H1 (cell line): ENCODE measurements at places on chromosomes 16 and 17. TPM values are rescaled to one million over a fixed set of nuclear protein-coding genes. Genes with fewer than 3 reads are reported as not detected.
A peak's percentile ranks its signal among the peaks of the same experiment; 100 is the strongest.

The FBXW10 gene
- not detected in 2 replicates for total RNA-seq

- no peak overlapping the region for H3K27ac ChIP-seq
- no peaks in the 10 kb centered on the region for H3K36me3 ChIP-seq
- H3K27me3 ChIP-seq = no peaks in the 10 kb centered on the region
- no peak for DNase-seq
- H3K4me3 ChIP-seq = no peak overlapping the region
- peaks cover 4% of the 10 kb centered on the region for H3K4me1 ChIP-seq
Observed at GRCh38 chr17:61250335-61250890, 149.2 kb upstream of the TBX2 start.

- H3K4me3 ChIP-seq = no peak overlapping the region
- no peak overlapping the region for H3K27ac ChIP-seq
- no peaks in the 10 kb centered on the region for H3K4me1 ChIP-seq
- DNase-seq = no peak
- H3K27me3 ChIP-seq = no peaks in the 10 kb centered on the region
- no peaks in the 10 kb centered on the region for H3K36me3 ChIP-seq
Observed at GRCh38 chr16:47667956-47668355, 206.8 kb downstream of the PHKB start.

DNA sequence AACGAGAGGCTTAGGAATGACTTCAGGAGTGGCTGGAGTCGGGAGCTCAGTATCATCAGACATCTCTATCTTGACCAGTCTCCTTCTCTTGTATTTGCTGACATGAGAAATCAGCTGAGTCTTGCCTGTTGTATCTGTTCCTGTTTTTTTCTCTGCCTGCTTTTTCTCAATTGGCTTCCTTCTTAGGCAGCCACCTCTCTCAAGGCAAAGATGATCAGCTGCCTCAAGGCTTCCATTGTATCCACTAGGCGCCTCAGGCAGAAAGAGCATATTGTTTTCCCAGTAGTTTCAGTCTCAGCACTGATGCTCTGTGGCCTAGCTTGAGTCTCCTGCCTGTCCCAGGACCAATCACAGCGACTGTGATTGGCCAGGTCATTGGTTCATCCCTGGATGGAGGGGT lies 306.2 kb downstream of the CPPED1 start:
- H3K27me3 ChIP-seq = no peaks in the 10 kb centered on the region
- no peak for DNase-seq
- no peak overlapping the region for H3K27ac ChIP-seq
- H3K4me3 ChIP-seq = no peak overlapping the region
- no peaks in the 10 kb centered on the region for H3K4me1 ChIP-seq

DNA sequence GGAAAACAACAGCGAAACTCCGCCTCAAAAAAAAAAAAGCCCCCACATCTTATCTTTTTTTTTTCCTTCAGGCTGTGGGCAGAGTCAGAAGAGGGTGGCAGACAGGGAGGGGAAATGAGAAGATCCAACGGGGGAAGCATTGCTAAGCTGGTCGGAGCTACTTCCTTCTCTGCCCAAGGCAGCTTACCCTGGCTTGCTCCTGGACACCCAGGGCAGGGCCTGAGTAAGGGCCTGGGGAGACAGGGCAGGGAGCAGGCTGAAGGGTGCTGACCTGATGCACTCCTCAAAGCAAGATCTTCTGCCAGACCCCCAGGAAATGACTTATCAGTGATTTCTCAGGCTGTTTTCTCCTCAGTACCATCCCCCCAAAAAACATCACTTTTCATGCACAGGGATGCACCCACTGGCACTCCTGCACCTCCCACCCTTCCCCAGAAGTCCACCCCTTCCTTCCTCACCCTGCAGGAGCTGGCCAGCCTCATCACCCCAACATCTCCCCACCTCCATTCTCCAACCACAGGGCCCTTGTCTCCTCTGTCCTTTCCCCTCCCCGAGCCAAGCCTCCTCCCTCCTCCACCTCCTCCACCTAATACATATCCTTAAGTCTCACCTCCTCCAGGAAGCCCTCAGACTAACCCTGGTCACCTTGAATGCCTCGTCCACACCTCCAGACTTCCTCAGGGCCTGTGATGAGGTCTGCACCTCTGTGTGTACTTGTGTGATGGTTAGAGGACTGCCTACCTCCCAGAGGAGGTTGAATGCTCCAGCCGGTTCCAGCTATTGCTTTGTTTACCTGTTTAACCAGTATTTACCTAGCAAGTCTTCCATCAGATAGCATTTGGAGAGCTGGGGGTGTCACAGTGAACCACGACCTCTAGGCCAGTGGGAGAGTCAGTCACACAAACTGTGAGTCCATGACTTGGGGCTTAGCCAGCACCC lies 1.2 kb upstream of the HBA1 start:
- H3K27me3 ChIP-seq = peaks cover 65% of the 10 kb centered on the region
- no peak overlapping the region for H3K27ac ChIP-seq
- no peaks in the 10 kb centered on the region for H3K4me1 ChIP-seq
- DNase-seq = no peak
- H3K4me3 ChIP-seq = no peak overlapping the region

DNA sequence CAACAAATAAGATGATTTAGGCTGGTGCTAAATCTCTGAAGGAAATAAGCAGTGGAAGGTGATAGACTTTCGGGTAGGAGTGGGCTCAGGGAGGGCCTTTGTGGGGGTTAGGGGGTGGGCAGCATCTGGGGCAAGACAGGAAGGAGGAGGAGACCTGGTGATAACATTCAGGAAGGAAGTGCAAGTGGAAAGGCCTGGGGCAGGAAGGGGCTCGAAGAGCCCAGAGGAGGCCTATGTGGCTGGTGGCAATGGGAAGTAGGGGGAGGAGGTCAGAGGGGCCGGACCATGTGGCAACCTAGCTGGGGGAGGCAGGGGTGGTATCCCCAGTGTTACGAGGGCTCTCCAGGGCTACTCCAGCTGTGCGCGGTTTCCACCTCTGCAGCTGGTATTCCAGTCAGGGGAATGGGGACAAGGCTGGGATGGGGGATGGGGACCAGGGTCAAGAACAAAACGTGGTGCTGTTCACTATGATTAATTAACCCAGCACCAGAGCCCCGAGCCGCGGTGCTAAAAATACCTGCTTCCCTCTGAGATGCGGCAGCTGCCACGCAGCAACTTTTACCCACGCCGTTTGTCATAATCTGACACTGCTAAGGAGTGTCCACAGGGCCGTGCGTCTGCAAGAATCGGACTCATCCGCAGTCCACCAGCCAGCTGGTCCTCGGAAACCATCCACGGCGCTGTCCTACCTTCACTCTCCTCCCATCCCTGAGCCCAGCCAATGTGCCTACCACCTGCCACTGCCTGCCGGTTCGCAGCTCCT lies 5.2 kb upstream of the CCDC182 start:
- H3K4me3 ChIP-seq = no peak overlapping the region
- no peak for DNase-seq
- H3K4me1 ChIP-seq = no peaks in the 10 kb centered on the region
- no peaks in the 10 kb centered on the region for H3K27me3 ChIP-seq
- no peak overlapping the region for H3K27ac ChIP-seq

The NPIPB5 gene
- 128 and 141 TPM in 2 replicates for total RNA-seq

GRCh38 chr17:81471818-81472456 lies 40.7 kb downstream of the ACTG1 start:
- 0 out of 2 replicates have a peak, but pooled peaks cover 4% of the 10 kb centered on the region for H3K27me3 ChIP-seq
- H3K4me3 ChIP-seq = no peak overlapping the region
- no peak overlapping the region for H3K27ac ChIP-seq
- no peak for DNase-seq
- no peaks in the 10 kb centered on the region for H3K36me3 ChIP-seq

DNA sequence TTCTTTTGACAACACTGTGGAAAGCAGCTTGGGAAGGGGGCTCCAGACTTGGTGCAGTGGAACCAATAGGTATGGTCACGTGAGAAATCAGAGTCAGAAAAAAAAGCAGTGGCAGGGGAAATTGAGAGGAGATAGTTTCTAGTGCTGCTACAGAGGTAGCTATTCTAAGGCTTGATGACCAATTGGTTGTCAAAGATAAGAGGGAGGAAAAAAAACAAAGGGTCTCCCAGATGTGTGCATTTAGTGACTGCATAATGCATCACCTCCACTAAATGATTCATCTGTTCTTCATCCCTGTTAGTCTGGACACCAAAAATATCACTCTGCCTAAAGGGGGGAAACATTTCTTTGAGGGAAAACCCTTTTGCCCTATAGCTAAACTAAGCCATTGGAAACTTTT lies 56.5 kb downstream of the PIGL start:
- H3K27me3 ChIP-seq = no peaks in the 10 kb centered on the region
- H3K4me1 ChIP-seq = no peaks in the 10 kb centered on the region
- DNase-seq = no peak
- no peak overlapping the region for H3K27ac ChIP-seq

GRCh38 chr16:15613676-15614075 lies 29.3 kb downstream of the MARF1 start:
- H3K36me3 ChIP-seq = peaks cover 39% of the 10 kb centered on the region
- H3K27me3 ChIP-seq = no peaks in the 10 kb centered on the region
- H3K27ac ChIP-seq = no peak overlapping the region
- H3K4me1 ChIP-seq = no peaks in the 10 kb centered on the region
- H3K4me3 ChIP-seq = no peak overlapping the region
- no peak for DNase-seq

DNA sequence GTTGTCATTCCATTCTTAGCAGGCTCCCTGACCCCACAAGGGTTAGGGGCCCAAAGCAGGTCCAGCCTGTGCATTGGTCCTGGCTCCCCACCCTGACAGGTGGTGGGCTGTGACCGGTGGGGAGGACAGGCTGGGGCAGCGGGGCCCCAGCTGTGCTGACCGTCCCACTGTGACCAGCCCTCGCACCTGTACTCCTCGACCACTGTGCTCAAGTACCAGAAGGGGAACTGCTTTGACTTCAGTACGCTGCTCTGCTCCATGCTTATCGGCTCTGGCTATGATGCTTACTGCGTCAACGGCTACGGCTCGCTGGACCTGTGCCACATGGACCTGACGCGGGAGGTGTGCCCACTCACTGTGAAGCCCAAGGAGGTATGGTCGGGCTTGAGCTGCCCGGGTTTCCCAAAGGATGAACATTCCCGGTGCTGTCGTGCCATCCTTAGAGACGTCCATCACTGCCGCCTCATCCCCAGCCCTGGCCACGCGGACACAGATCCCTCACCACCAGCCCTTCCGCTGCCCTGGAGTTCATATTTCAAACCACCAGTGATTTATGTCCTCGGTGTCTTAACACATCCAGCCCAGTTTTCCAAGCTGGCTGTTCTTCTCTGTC lies 7.3 kb downstream of the DRC7 start:
- no peak overlapping the region for H3K4me3 ChIP-seq
- H3K27ac ChIP-seq = no peak overlapping the region
- no peaks in the 10 kb centered on the region for H3K27me3 ChIP-seq
- H3K36me3 ChIP-seq = no peaks in the 10 kb centered on the region
- no peak for DNase-seq

GRCh38 chr17:72501404-72502370 lies 380.9 kb downstream of the SOX9 start:
- no peaks in the 10 kb centered on the region for H3K36me3 ChIP-seq
- peaks cover under 1% of the 10 kb centered on the region for H3K4me1 ChIP-seq
- DNase-seq = no peak

The FGF11 gene
- 11.8 and 15.0 TPM in 2 replicates for total RNA-seq

DNA sequence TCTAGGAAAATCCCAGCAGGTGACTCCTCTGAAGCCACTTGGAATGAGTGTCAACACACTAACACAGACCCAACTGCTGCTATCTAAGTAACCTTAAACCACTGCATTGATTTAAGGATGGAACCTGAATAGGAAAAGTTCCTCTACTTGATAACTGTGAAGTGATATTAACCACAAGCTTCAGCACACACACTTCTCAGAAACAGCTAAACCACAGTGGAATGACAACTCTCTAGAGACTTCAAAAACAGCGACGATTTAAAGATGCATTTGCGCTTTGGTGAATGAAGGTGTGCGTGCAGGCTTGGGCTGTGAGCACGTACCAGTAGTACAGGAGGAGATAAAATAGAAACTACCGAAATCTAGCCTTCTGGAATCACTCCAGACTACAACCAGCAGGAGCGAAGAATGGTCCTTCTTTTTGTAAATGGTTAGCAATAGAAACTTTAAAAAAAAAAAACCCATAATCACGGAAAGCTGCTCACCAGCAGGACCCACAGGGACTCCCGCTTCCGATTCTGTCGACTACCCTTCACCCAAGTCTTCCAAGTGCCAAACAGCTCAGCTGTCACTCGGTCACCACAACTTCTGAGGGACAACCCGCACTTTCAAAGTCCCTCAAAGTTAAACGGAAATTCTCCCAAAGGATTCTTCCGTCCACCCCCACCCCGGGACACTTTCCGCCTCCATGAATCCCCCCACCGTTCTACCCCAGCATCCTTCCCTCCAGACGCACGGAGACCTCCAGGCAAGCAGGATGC lies 137.7 kb upstream of the CORO6 start:
- no peak overlapping the region for H3K27ac ChIP-seq
- peaks cover 3% of the 10 kb centered on the region; the same call in 1 of the 2 replicates for H3K4me1 ChIP-seq
- H3K4me3 ChIP-seq = peak overlapping the region; percentile 35
- no peaks in the 10 kb centered on the region for H3K27me3 ChIP-seq

DNA sequence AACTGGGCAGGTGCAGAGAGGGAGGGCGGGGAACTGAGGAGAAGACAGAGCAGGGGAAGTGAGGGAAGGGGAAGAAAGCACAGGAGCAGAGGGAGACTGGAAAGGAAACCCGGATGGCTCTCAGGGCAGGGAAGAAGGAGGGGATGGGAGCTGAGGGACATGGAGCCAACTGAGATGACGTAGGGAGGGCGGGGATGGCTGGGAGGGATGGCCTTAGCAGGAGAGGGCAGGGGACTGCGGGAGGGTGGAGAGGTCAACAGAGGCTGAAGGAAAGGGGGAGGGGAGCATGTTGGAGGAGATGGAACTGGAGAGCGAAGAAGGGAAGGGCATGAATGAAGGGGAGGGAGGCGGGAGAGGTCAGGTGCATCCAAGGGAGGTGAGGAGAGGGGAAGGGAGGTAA lies 81.9 kb downstream of the KCNJ12 start:
- H3K4me1 ChIP-seq = peaks cover 9% of the 10 kb centered on the region
- H3K36me3 ChIP-seq = no peaks in the 10 kb centered on the region
- H3K27ac ChIP-seq = no peak overlapping the region
- H3K4me3 ChIP-seq = no peak overlapping the region

DNA sequence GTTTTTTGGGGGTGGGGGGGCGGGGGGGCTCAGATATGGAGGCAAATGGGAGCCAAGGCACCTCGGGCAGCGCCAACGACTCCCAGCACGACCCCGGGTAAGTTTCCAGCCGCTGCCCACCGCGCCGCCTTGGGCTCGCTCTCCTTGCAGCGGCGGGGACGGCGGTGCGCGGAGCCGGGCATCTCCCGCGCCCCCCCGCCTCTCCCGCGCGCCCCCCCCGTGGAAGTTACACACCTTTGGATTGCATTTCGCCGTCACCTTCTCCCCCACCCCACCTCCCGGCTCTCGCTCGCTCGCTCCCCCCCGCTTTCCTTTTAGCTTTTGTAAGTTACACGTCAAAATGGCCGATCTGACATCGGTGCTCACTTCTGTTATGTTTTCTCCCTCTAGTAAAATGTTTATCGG lies 387 bp downstream of the MSI2 start:
- DNase-seq = no peak
- peak overlapping the region; percentile 94 for H3K4me3 ChIP-seq
- H3K27ac ChIP-seq = no peak overlapping the region
- H3K4me1 ChIP-seq = peaks cover 8% of the 10 kb centered on the region; the same call in 1 of the 2 replicates
- H3K27me3 ChIP-seq = peaks cover 2% of the 10 kb centered on the region

The CLEC10A gene
- not detected in 2 replicates for total RNA-seq
